ENCODE measurements at places on chromosomes 4 and X.

- no peak for DNase-seq
Measured at GRCh38 chrX:126300401-126300800, 134.3 kb upstream of the DCAF12L2 start.

DNA sequence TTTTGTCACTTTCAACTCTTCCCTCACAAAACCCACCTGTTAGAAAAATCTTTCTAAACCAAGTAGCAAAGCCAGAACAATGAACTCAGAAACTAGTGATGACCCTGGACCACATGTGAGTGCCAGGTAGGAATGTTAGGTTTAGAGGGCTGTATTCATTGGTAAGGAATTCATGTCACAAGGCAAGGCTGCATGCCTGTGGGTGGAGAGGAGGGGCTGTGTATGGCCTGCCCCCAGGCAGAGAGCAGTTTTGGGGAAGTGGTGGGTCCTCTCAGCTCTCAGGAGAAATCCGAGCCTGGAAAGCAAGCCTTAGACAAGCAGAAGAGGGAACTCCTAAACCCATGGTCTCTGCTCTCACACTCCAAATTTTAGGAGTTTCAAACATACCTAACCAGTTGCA lies 2.4 kb downstream of the RNF175 start:
- DNase-seq: no peak

GRCh38 chr4:185559915-185560281 lies 24.6 kb upstream of the PDLIM3 start:
- DNase-seq: no peak

DNA sequence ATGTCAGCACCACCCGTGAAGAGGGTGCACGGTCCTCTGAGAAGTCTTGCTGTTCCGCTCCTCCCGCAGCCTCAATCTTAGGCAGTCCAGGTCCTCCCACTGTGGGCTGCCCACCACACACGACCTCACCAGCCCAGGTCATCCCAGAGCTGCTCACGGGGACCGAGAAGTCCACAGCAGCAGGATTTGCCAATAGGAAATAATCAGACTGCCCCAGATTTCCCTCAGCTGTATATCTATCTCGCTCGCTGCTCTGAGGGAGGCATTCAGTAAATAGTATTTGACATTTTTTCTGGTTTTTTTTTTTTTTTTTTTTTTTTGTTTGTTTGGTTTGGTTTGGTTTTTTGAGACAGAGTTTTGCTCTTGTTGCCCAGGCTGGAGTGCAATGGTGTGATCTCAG lies 83.8 kb downstream of the STOX2 start:
- no peak for DNase-seq

- no peak for DNase-seq
Measured at GRCh38 chrX:13520351-13520750, 49.0 kb upstream of the EGFL6 start.

GRCh38 chr4:70538869-70539268 lies 20.5 kb downstream of the AMTN start:
- DNase-seq: no peak

DNA sequence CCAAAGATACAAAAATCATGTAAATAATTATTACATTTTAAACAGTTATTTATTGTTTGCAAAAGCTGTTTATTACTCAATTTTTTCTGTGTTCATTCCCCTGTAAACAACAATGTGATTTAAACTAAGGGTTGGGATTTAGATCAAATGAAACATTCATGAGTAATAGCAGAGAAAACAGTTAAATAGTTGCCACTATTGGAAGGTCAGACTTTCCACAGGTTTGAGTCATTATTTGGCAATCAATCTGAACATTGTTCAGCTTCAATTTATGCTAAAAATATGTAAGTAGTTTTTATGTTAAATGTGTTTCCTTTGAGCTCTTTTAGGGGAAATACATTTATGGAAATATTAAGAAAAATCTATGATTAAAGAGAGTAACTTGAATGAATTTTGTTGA lies 144.9 kb downstream of the STIM2 start:
- DNase-seq: no peak

- no peak for DNase-seq
Measured at GRCh38 chrX:115560978-115561604, at the start of gene PLS3. TSS of gene PLS3 (plus strand) at chrX:115561174. CDS start at chrX:115610251, 49,077 bp downstream.

GRCh38 chrX:134727363-134727762 lies 69.1 kb upstream of the PLAC1 start:
- DNase-seq: no peak

DNA sequence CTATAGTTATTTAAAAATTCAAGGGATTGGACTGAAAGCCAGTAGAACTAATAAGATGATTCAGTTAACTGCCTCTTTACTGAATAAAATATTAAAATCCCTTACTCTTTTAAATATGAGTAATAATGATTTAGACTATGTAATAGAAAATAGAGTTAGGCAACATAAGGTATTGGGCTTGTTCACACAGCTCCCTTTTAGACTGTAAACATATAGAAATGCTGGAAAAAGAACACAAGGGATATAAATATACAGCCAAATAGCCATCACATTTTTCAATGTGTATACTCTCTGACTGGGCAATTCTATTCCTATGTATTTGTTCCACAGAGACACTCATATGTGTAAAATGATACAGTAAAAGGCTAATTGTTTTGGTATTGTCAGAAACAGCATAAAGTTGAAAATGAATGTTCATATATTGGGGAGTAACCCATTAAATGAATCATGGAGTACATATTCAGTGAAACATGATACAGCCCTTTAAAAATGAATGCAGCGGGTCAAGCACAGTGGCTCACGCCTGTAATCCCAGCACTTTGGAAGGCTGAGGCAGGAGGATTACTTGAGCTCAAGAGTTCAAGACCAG lies 129.8 kb downstream of the TBC1D19 start:
- no peak for DNase-seq

DNA sequence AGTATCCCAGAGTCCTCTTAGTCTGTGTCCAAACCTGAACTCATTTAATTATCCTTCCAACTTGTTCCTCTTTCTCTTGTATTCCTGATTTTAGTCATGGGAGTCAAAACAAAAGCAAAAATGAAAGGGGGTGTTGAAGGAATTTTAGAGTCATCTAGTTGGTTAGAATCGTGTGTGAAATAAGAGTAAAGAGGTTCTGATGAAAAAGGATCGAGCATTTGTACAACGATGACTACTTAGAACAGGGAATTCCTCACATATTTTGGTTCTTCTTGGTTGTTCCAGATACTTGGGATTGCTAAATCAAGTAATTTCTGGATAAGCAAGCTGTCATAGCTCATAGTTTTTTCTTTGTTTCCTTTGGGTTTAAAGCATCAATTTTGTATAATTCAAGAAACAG lies 194.4 kb downstream of the BCOR start:
- no peak for DNase-seq

GRCh38 chrX:107646735-107647134 lies 18.4 kb downstream of the PRPS1 start:
- DNase-seq: no peak

DNA sequence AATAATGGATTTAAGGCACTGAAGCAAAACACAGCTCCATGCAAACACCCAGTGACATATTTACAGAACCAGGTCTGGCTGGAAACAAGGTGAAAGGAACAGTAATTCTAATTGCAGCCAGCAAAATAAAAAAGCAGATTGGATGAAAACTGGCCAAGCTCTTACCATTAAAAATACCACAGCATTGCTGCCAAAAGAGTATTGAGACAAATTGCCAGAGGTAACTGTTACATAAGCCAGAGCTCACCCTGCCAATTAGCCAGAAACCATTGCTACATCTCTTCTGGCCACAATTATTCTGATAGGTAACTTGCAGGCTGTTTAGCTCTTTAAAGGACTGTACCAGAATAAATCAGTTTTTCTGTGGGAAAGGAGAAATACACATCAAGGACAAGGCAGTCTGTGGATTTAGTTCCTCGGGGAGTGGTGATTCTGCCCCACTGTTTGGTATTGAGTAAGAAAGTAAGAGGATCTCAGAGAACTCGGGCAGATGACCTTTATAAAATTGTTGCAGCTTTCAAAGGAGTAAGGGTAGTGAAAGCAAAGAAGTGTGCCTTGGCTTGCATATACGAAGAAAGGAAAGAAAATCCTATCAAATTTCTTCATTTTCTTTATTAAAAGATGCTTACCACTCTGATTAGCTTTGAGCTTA lies 369.5 kb downstream of the PPP3CA start:
- no peak for DNase-seq

DNA sequence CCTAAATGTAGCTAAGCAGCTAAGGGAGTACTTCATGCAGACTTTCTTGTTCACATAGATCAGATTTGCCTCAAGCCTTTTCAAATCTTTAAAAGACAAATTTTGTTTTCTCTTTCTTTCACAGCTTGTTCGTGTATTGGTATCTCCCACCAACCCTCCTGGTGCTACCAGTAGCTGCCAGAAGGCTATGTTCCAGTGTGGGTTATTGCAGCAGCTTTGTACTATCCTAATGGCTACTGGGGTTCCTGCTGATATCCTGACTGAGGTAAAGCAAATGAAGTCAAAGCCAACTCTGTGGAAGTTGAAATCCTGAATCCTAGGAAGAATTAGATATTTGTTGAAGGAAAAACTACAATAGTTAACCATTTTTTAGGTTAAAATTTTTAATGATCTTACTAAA lies 62.6 kb downstream of the USO1 start:
- DNase-seq: no peak

DNA sequence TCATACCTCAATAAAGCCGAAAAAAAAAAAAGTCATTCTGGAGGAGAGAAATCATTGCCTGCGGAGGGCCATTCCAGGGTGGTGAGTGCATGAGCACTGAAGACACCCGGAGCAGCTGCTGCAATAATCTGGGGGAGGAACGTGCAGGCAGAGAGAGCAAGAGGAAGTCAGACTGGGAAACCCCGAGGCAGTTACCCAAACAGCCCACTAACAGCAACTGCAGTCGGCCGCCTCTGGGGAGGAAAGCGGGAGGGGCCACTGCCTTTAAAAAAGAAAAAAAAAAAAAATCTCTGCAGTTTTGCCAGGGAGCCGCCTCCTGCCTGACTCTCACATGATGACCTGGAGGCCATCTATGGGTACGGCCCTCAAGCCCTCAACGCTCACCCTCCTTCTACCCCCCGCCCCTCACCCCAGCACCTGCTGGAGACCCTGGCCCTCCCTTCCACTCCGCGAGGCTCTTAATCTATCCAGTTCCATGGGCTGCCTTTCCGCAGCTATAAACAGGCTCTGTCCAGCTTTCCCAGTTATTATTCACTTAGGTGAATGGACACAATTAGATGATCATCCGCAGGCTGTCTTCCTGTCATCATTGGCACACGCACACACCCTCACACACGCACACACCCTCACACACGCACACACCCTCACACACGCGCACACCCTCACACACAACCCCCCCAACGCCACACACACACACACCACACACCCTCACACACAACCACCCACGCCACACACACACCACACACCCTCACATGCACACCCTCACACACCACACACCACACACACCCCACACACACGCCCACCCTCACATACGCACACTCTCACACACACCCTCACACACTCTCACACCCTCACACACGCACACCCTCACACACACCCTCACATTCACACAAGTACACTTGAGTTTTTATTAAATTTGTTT lies 3.4 kb upstream of the AVPR2 start:
- DNase-seq: no peak

DNA sequence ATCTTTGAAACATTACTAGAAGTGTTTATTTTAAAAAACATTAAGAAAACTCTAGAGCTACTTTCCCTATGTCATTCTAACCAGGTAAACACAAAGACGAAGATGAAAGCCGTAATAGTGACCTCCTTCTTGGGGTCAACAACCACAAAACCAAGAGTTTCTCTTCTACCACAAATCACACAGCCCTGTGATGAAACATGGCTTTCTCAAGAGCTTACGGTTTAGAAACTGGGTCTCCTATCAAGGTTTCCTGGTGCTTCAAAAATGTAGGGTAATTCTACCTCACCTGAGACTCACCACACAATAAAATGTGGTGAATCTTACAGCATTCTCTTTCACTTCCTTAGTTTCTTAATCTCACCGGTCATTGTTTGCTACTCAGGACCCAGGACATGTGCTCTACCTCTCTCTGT lies 50.9 kb downstream of the CORIN start:
- no peak for DNase-seq

- no peak for DNase-seq
Measured at GRCh38 chr4:149223659-149224058, 592.0 kb downstream of the IQCM start.

GRCh38 chrX:140572724-140573123 lies 67.9 kb upstream of the SOX3 start:
- DNase-seq: no peak

DNA sequence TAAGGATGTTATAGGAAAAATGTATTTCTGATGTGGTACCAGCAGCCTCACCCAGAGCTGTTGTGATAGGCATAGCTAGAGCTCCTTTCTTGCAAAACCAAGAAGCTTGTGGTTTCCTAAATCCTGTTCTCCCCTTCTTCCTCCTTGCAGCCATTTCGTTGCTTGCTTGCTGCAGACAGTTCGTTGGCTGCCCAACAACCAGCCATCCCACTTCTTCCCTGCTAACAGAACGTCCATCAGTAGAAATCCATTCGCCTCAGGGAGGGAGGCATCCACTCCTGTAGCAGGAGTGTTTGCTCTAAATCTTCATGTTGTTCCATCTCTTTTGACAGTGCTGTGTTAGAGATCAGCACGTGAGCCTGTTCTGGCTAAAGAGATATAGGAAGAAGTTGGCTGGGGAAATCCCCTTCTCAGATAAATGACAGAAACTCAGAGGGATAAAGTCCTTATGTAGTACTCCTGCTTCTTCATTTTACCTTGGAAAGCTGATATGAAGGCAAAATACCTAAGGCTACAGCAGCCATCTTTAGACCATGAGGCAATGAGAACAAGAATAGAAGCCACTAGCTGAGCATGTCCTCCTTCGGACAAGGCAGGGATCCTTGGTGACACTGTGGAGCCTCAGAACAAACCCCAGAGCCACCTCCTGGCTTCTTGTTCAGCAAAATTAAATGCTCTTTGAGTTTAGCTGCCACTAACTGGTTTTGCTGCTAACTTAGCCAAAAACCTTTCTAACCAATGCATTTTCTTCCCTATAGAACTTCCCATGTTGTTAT lies 68.4 kb upstream of the RELL1 start:
- DNase-seq: no peak

DNA sequence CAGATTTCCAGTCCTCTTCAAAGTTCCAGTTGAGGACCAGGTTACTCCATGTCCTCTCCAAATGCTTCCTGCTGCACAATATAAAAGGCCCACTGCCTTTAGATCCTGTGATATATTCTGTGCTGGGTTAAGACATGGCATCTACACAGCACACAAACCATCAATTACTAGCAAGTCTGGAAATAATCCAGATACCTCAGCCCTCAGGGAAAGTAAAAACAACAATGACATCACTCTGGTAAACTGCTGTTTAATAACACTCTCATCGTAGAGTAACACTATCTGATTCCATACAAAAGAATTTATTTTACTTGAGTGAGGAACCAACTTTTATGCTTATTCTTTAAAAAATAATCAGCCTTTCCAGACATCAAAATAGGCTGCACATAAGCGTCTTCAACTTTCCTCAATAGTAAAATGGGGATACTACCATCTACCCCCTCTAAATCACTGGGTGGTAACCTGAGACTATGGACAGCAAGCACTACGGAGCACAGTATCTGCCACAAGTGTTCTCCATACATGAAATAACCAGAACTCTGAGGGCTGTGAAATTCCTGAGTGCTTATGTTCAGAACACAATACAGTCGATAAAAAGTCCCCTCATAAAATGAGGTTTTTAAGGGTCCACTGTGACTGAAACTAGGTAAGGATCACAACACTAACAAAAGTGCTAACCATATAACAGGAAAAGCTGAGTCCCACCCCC lies 53.4 kb downstream of the ABCG2 start:
- no peak for DNase-seq
